Thyroid gland (tissue), 4 donors: ENCODE measurements at places on chromosomes 6 and 20. TPM values are rescaled to one million over a fixed set of nuclear protein-coding genes. Genes with fewer than 3 reads are reported as not detected.

SLCO4A1 gene
- 6.6 TPM for total RNA-seq

TMEM74B gene
- total RNA-seq, result 0.63 TPM

- H3K36me3 ChIP-seq, result no peaks in the 10 kb centered on the region
- H3K27ac ChIP-seq, result no peak overlapping the region
- no peak for DNase-seq
- H3K4me3 ChIP-seq, result no peak overlapping the region
These were observed 23.7 kb upstream of the ID1 start for GRCh38 chr20:31581391-31581790.

GRM4 gene
- not detected for total RNA-seq

GRCh38 chr20:24954151-24954550 lies 5.1 kb downstream of the CST7 start:
- H3K4me3 ChIP-seq, result no peak overlapping the region
- no peak for DNase-seq
- no peaks in the 10 kb centered on the region for H3K27me3 ChIP-seq
- peaks cover 3% of the 10 kb centered on the region for H3K4me1 ChIP-seq

DNA sequence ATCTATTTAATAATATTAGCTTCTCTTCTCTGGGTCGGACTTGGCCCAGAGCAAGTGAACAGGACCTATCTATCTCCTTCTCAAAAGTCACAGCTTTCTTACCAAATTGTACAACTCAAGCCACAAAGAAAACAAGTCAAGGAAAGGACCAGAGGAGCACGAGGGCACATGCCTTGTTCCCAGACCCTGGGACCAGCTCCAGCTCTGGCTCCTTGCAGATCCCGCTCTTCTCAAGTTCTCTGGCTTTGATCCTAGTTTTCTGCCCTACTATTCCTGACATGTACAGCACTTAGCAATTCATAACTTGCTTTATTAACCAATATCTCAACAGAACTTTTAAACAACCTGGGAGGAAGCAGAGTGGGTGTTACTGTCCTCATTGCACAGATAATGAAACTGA lies 185.9 kb downstream of the ESR1 start:
- H3K4me1 ChIP-seq, result no peaks in the 10 kb centered on the region
- H3K36me3 ChIP-seq, result no peaks in the 10 kb centered on the region
- no peak overlapping the region for H3K27ac ChIP-seq

DNA sequence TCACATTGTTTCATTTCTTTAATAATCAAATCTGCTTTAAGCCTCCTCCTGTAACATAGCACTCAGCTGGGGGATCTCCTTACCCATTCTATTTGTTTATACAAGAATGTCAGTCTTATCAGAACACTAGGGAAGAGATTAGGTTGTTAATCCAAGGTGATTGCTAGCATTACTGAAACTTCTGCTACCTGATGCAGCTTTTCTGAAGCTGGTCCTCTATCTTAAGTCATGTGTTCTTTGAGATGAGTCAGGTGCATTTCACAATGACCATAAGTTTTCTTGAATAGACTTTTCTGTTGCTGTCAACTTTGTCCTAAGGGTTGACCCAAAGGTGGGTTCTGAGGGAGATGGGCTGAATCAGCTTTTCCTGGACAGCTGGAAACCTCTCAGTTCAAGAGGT lies 60.7 kb upstream of the SYNCRIP start:
- no peaks in the 10 kb centered on the region for H3K4me1 ChIP-seq
- no peak overlapping the region for H3K4me3 ChIP-seq

DNA sequence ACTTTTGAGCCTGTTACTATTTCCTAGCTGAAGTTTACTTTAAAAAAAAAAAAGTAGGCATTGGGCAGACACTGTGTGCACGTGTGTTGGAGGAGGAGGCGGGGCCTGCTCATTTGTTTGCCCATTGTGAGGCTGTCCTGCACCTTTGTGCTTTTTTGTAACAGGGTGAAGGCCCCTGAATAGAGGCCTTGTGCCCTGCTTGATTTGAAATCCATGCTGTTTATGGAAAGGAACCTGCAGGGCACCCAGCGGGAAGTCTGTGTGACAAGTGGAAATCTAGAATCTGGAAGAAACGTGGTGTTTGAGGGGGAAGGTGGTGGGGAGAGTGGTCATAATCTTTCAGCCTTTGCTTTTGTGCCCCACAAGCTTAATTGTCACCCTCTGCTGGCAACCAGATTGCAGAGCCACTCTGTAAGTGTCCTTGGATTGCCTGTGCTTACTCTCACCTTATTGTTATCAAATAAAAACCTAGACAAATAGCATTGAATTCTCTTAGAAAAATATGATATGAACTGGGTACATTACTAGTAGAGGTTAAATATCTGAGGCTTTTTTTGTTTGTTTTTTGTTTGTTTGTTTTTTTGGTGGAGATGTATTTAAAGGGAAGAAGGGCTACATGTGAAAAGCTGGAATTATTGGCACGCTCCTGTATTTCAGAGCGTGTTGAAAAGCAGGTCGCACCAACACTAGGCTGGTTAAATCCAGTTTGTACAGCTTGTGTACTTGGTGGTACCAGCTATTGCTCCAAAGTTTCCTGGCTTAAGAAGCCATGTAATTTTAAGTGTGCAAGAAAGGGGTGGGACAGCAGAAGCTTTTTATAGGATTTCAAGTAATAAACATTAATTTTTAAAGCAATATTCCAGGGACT lies 156.3 kb downstream of the ARID1B start:
- peak; percentile 70 for DNase-seq
- H3K4me1 ChIP-seq, result peaks cover 40% of the 10 kb centered on the region
- no peaks in the 10 kb centered on the region for H3K36me3 ChIP-seq
- no peak overlapping the region for H3K4me3 ChIP-seq
- H3K27me3 ChIP-seq, result no peaks in the 10 kb centered on the region
- H3K27ac ChIP-seq, result peak overlapping the region; percentile 76

DNA sequence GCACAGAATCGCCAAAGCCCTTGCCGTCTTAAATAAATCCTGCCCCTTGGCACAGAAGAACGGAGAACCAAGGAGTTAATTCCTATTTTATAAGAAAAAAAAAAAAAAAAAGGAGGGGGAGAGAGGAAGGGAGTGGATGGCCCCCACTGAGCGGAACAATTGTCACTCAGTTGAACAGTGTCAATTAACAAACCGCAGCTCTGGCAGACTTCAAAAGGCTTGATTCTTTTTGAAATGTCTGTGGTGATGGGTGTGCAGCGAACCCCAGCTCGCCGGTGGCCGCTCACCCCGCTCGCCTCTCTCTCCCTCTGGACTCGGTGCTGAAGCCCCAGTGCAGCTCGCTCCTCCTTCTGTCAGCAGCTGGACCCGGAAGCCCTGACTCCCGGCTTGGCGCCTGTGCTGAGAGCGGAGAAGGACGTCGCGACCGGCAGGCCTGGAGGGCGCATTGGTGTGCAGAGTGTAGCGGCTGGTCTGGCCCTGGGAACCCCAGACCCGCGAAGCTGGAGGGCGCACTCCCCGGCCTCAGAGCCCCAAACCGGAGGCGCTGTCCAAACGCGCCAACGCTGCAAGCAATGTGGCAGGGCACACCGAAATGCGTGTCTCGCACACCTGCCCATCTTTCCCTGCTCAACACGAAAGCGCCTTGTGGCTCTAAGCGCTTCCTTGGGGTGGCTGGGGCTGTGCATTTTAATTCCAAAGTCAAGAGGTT lies 3.4 kb downstream of the LINC00237 start:
- peak; percentile 61 for DNase-seq
- H3K27ac ChIP-seq, result no peak overlapping the region
- no peaks in the 10 kb centered on the region for H3K36me3 ChIP-seq
- peaks cover 30% of the 10 kb centered on the region for H3K4me1 ChIP-seq

DNA sequence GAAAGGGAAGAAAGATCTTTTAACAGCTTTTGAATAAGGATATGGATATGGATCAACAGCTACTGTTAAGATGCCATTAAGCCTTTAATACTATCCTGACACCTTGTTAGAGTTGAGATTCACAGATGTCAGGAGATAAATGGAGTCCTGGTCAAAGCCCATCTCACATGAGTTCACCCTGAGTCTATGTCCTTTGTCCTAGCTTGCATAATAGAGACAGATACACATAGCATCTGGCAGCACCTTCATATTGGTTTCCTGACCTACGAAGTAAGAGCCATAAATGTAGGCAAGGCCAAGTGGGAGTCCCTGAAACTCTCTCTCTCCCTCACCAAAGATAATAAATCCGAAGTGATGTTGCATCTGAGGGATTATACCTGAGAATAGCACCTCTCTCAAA lies 79.1 kb upstream of the F13A1 start:
- H3K27ac ChIP-seq, result no peak overlapping the region
- DNase-seq, result no peak
- H3K4me3 ChIP-seq, result no peak overlapping the region

GRCh38 chr6:69871107-69871506 lies 4.8 kb downstream of the COL19A1 start:
- no peak for DNase-seq
- H3K4me1 ChIP-seq, result no peaks in the 10 kb centered on the region
- H3K27ac ChIP-seq, result no peak overlapping the region
- H3K36me3 ChIP-seq, result no peaks in the 10 kb centered on the region
- H3K27me3 ChIP-seq, result no peaks in the 10 kb centered on the region

- H3K36me3 ChIP-seq, result no peaks in the 10 kb centered on the region
- H3K4me1 ChIP-seq, result no peaks in the 10 kb centered on the region
- no peak overlapping the region for H3K4me3 ChIP-seq
- no peak overlapping the region for H3K27ac ChIP-seq
These were observed 555.5 kb upstream of the JARID2 start for GRCh38 chr6:14690120-14691056.

DNA sequence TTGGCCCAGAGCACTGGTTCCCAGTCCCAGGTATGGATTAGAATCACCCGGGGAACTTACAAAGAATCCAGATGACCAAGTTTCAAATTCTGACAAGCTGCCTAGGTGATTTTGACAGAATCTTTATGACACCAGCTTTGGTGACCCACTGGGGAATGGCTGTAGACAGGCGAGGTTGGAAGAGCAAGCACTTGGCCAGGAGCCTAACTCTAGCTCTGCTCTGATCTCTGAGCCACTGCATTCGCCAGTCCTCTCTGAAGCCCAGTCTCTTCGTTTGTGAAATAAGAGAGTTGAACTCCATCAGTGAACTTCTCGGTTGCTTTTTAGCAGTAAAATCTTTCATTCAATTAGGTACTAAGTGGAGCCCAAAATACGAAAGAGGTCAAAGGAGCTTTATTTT lies 161.2 kb downstream of the VEGFA start:
- H3K36me3 ChIP-seq, result no peaks in the 10 kb centered on the region
- H3K4me1 ChIP-seq, result peaks cover 11% of the 10 kb centered on the region
- H3K27ac ChIP-seq, result no peak overlapping the region
- DNase-seq, result no peak

DNA sequence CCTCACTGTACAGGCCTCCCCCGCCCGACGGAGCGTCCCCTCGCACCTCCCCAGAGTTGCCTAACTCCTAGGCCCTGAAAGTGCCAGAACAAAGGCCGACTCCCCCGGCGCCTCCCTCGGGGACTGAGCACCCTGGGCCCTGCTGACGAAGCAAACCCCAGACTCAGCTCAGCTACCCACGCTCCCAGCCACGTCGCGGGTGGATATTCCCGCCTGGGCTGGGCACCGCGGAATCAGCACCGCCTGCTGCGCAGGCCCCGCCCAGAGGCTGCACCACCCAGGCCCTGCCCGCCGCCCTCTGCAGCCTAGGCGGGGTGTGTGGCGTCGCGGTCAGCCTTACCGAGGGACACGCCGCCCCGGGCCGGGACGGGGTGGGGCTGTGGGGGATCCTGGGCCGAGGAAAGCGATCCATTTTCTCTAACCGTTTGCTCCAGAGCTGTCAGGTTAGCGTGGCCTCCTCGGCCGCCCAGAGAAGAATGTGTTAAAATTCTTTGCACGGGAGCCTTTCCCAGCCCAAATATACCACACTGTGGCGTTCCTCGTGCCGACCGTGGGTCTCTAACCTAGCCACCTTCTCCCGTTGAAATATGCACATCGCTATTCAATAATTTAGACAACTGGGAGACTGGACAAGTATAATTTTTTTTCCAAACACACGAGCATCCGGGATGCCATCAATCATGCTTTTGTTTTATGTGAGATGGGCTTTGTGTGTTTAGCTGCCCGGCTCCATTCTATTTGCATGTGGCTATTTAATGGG lies 31.4 kb downstream of the TFAP2A start:
- H3K36me3 ChIP-seq, result no peaks in the 10 kb centered on the region
- H3K27me3 ChIP-seq, result peaks cover 53% of the 10 kb centered on the region
- peaks cover 6% of the 10 kb centered on the region for H3K4me1 ChIP-seq
- no peak overlapping the region for H3K4me3 ChIP-seq

- H3K27ac ChIP-seq, result no peak overlapping the region
- H3K27me3 ChIP-seq, result no peaks in the 10 kb centered on the region
- H3K4me1 ChIP-seq, result no peaks in the 10 kb centered on the region
- no peaks in the 10 kb centered on the region for H3K36me3 ChIP-seq
- no peak for DNase-seq
These were observed 9.4 kb downstream of the EPB41L2 start for GRCh38 chr6:131053546-131054240.

GRCh38 chr20:63708301-63709148 lies 686 bp downstream of the ZGPAT start:
- H3K4me1 ChIP-seq, result peaks cover 20% of the 10 kb centered on the region
- H3K4me3 ChIP-seq, result peak overlapping the region; percentile 88
- peak overlapping the region; percentile 80 for H3K27ac ChIP-seq
- peaks cover 28% of the 10 kb centered on the region for H3K36me3 ChIP-seq
- DNase-seq, result no peak

DNA sequence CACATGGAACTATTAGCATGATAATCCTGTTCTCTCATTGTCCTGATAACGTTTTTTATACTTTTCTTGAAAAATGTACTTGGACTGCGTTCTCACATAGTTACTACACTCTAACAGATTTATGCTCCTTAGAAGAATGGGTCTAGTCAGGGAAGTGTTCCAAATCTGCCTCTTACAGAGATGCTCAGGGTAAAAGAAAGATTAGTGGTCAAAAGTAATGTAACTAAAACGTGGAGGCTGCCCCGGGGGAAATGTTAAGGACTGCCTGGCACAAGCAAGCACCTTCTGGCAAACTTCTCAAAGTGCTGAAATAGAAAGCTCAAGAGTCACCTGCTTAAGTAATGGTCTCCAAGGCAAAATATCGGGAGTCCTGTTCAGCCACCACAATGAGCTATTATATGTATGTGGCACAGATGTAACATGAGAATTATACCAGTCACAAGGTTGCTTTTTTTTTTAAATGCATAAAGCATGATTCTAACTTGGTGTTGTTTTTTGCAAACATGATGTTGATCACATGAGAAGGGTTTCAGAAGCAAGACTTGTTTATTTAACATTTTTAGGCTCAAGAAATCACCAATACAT lies 244.5 kb upstream of the JARID2 start:
- no peaks in the 10 kb centered on the region for H3K27me3 ChIP-seq
- no peak overlapping the region for H3K4me3 ChIP-seq
- no peak for DNase-seq

- no peak overlapping the region for H3K4me3 ChIP-seq
- no peaks in the 10 kb centered on the region for H3K27me3 ChIP-seq
- H3K4me1 ChIP-seq, result peaks cover 11% of the 10 kb centered on the region
- no peak overlapping the region for H3K27ac ChIP-seq
These were observed 1.8 kb downstream of the BTN3A1 start for GRCh38 chr6:26403893-26404292.

RBBP8NL gene
- 1.1 TPM for total RNA-seq

DNA sequence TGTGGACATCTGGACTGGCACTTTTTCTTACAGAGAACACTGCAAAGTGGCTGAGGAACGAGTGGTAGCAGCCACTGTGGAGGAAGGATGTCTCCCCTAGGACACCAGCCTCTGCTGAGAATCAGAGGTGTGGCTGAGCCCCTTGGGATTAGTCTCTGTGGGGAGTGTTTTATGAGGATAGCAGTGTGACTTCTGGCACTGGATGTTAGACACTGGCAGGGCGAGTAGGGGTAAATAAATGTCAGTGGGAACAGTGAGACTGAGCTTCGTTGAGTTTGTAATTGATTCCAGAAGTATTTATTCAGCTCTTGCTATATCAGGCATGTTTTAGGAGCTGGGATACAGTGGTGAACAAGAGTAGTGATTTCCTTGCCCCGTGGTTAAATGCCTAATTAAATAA lies 124.0 kb downstream of the JARID2 start:
- no peaks in the 10 kb centered on the region for H3K36me3 ChIP-seq
- no peaks in the 10 kb centered on the region for H3K27me3 ChIP-seq
- no peak overlapping the region for H3K27ac ChIP-seq
- no peak for DNase-seq
- no peak overlapping the region for H3K4me3 ChIP-seq

SPTLC3 gene
- 36.5 TPM for total RNA-seq
